ENCODE measurements at places on chromosomes 5 and 9.
A peak's percentile ranks its signal among the peaks of the same experiment; 100 is the strongest.

DNA sequence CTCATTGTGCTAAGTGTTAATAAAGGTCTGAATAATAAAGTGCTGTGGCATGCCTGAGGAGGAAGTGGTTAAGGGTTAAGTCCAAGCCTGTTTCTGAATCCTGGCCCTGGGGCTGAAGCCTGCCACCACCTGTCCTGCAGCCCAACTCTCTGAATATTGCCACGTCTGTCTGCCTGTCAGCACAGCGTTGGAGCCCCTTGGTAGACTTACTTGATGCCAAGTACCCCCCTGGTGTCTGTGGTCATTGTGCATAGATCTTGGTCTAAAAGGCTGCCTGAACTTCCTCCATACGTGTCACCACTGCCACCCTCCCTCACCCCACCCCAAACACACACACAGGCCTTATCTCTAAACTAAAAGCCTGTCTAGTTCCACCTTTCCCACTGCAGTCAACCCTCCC lies 35.4 kb upstream of the SLC2A8 start:
- no peak for DNase-seq

DNA sequence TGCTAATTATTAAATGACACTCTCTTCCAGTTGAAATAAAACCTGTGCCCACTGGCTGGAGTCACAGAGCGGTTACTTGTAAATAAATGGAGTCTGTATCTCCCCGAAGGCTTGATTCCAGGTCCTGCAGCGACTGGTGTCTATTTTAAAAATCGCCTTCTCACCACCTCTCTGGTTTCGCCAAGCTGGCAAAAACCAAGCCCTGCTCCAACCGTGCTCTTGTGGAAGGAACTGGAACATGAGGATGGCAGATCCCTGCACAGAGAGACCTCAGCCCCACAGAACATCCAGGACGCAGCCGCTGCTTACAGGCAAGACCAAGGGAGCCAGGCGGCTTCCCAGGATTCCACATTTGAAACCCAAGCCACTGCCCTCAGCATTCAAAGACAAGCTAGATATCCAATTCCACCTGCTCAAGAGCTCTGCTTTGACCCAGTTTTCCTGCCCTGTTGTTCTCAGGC lies 15.0 kb downstream of the SEMA4D start:
- no peak for DNase-seq

GRCh38 chr5:5887833-5888232 lies 465.4 kb downstream of the ICE1 start:
- no peak for DNase-seq

DNA sequence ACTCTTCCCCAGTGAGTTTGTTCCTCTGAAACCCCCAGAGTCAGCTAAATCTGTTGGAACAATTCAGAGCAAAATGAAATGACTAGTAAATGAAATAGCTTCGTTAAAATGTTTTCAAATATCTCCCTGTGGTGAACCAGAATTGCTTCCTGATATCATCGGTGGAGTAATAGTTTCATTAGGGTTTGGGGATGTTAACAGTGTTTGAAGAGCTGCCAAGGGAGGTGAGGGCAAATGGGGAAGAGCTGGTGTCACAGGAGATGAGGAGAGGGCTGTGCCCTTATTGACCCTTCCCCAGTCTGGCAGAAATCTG lies 4.3 kb upstream of the C7 start:
- no peak for DNase-seq

DNA sequence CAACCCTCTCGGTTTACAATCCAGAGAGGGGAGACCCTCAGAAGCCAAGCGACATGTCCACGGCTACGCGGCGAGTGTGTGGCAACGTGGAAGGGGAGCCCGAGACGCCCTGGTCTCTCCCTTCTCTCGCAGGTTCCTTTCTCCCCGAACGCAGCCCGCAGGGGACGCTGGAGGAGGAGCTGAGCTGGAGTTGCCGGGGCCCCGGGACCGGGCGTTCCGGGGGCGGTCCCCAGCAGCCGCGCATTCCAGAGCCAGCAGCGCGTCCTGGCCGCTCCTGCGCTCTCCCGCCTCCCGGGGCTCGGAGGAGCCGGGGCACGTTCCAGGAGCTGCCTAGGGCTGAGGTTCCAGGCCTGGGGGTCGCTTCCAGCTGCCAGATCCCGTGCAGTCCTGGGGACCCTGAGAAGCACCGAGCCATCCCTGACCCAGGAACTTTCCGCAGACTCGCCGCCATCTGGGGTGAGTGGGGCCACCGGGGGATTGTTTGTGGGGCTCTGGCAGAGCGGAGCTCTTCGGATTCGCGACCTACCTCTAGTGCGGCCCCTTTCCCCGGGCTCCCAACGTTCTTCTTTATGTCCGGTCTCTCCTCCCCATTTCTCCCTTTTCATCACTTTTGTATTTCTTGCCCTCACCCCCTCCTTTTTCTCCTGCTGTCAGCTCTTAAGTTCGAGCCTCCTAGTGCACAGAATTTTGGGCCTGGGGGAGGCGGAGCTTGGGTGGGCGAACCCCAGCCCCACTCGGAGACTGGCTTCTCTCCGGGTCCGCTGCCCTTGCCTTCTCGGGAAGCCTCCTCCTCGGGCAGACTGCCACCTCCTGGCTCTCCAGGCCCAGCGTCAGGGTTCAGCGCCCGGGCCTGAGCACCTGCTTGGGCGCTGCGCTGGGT lies at the start of gene SMIM3:
SMIM3 (plus strand) TSS at position 241 of the 880 bp plus-strand sequence. CDS start 16,684 bp downstream, outside the sequence.
- no peak for DNase-seq

GRCh38 chr5:98934546-98934945 lies 5.7 kb upstream of the CHD1 start:
- no peak for DNase-seq

DNA sequence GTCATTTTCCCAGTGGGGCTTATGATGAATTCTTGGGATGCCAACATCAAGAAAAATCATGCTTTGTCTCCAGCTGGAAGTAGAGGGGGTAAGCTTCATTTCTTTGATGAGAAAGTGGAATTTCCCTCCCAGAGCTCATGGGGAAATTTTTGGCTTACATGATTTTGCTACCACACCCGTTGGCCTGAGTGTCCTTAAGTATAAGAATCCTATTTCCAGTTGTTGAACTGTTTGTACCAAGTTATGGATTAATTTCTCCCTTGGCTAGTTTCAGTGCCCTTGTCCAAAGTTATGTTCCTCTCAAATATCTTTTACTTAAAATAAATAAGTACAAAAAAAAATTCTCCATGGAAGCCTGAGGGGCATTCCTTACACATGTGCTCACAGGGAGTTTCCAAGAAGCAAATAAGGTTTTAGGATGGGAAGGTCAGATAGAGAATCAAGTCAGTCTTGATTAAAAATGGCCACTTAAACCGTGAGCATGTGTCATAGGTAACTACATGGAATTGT lies 82.3 kb downstream of the PTCD2 start:
- DNase-seq, result no peak

DNA sequence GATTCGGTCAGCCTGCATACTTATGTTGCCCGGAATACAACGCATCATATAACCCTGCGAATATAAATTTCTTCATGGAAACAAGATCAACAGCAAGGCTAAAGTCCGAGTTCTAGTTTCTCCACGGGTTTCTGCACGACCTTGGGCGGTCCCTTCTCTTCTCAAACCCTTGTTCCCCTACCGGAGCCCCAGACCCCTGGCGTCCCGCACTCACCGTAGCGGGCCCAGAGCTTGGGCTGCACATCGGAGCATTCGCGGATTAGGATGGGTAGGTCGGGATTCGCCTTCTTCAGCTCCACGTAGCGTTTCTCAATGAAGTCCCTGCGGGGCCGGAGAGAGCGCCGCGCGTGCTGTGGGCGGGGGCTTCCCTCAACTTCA lies 399 bp downstream of the NDUFA2 start:
- DNase-seq, result no peak

DNA sequence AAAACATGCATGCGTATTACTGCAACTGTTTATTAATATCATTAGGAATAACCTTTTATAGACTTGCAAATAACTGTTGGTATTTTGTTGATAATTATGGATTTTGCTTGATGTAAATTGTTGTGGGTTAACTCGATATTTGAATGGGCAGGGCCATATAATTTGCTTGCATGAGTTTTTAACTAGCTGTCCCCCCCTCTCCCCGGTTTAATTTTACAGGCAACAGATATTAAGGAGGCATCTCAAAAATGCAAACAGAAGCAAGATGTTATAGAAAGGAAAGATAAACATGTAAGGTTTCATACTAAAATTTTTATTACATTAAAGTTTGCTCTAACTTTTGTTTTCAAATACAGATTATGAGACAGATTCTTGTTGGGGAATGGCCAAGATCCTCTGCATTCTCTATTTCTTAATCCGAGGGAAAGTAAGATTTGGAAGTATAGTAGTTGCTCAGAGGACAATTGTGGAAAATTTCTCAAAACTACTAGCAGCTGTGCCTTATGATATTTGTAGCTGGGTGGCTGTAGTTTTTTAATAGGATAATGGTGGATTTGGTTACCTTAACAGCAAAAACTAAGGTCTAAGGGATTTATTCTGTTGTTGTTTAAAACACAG lies 27.3 kb downstream of the SMC5 start:
- DNase-seq, result no peak

- no peak for DNase-seq
Measured at GRCh38 chr5:23204111-23204510, 303.3 kb upstream of the PRDM9 start.

DNA sequence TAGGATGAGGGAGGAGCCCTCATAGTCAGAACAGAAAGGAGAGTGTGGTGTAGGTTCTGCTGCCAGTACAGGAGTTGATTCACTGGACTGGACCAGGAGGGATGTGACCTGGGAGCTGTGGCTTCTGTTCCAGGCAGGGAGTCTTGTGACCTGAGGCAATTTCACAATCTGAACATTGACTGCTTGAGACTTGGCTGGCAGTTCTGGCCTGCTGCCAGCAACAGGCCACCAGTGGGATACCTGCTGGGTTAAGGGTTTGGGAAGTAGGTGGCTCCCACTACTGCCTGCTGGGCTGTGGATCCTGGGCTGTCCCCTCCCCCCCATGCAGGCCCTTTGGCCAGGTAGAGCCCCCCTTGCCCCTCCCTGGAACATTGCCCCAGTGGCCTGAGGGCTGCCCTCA lies 268.6 kb upstream of the ARRDC3 start:
- DNase-seq, result no peak

GRCh38 chr5:134963098-134963497 lies 4.6 kb upstream of the CATSPER3 start:
- no peak for DNase-seq

DNA sequence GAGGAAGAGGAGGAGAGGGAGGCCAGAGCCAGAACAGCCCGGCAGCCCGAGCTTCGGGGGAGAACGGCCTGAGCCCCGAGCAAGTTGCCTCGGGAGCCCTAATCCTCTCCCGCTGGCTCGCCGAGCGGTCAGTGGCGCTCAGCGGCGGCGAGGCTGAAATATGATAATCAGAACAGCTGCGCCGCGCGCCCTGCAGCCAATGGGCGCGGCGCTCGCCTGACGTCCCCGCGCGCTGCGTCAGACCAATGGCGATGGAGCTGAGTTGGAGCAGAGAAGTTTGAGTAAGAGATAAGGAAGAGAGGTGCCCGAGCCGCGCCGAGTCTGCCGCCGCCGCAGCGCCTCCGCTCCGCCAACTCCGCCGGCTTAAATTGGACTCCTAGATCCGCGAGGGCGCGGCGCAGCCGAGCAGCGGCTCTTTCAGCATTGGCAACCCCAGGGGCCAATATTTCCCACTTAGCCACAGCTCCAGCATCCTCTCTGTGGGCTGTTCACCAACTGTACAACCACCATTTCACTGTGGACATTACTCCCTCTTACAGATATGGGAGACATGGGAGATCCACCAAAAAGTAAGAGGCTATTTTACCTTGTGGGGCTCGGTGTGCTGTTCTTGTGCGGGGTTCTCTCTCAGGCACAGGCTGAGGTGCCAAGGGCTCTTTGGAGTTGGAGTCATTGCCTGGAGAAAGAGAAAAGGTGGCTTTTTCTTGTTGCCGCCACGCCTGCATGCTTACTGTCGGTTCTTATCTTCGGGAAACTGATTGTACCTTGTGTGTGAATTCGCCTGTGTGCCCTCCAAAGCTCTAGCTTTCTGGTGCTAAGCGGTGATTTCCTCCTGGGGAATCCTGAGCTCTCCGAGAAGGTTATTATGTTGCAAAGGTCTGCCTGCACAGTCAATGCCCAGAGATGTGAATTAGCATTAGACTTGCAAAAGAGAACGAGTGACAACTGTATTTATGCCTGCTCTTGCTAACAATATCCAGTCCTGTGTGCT lies at the start of gene ISL1:
ISL1 (plus strand) TSS at position 318 of the 991 bp plus-strand sequence; CDS start at position 542, 224 bp downstream.
- DNase-seq, result peak; percentile 35

DNA sequence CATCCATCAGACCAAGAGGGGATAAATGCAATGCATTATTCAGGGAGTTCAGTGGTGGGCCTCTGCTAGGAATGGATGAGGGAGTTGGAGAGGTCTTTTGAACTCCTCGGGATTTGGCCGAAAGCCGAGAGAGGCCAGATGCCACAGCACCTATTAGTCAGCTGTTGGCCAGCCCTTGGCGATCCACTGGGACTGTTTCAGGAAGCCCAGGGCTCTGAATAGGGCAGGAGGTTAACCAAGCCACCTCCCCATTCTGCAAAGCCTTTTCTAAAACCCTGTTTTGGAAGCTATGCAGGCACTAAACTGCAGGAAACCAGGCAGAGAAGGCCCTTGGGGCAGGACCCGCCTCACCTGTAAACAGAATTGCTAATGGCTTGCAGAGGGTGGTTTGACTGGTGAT lies 37.8 kb downstream of the ASTN2 start:
- no peak for DNase-seq

- DNase-seq, result no peak
Measured at GRCh38 chr5:150700246-150700593, 642 bp downstream of the RBM22 start.

DNA sequence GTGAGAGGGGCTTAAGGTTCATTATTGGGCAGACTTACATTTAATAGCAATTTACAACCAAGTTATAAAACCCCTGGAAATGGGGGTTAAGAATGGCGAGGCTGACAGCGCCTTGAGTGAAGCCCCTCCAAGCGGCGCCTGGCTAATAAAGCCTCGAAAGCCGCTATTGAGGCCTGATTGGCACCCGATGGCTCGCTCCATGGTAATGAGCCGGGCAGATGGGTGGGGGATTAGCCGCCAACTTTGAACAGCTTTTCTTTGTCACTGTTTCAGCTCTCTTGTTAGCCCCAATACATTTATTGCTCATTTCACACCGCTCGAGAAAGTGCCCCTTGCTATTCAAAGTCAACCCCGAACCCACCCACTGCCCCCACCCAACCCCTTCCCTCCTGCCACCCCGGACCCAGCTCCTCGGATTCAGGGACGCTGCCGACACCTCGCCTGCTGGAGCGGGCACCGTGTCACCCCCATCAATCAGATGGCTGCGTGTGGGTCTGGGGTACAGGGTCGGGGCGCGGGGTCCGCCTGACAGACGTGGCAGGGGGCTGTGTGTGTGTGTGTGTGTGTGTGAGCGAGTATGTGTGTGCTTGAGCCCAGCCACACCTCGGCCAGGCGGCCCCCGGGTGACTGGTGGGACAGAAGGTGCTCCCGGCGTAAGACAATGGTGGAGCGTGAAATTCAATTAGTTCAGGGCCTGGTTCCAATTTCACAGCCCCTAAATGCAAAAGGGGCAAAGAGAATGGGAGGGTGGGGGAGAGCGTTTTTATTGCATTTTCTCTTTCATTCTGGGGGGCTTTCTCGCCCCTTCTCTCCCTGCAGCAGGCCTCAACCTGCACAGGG lies 34.2 kb downstream of the ASS1 start:
- DNase-seq, result no peak

Data from LNCaP clone FGC (cell line).